Naive B cell (primary cell): ENCODE measurements at places on chromosomes 6 and 20. TPM values are rescaled to one million over a fixed set of nuclear protein-coding genes. Genes with fewer than 3 reads are reported as not detected.

The SAMD5 gene
- not detected for polyA plus RNA-seq

The DLL1 gene
- not detected for polyA plus RNA-seq

The COL12A1 gene
- not detected for polyA plus RNA-seq

The SAMD3 gene
- polyA plus RNA-seq, result 0.71 TPM

The SLC52A3 gene
- not detected for polyA plus RNA-seq

The VIP gene
- not detected for polyA plus RNA-seq

The SPDEF gene
- not detected for polyA plus RNA-seq

The MATN4 gene
- not detected for polyA plus RNA-seq

The OXT gene
- polyA plus RNA-seq, result 0.79 TPM

The UNC5CL gene
- polyA plus RNA-seq, result not detected

The DSP gene
- polyA plus RNA-seq, result 27.2 TPM

The RAET1L gene
- polyA plus RNA-seq, result not detected

GRCh38 chr20:2469991-2470422 lies 582 bp downstream of the SNRPB start:
- H3K4me1 ChIP-seq, result peaks cover 33% of the 10 kb centered on the region
- H3K36me3 ChIP-seq, result peaks cover 31% of the 10 kb centered on the region
- peak; percentile 63 for DNase-seq

GRCh38 chr20:35912881-35913280 lies 41.4 kb downstream of the SCAND1 start:
- H3K4me1 ChIP-seq, result no peaks in the 10 kb centered on the region
- no peak overlapping the region for H3K4me3 ChIP-seq
- no peaks in the 10 kb centered on the region for H3K27me3 ChIP-seq
- H3K27ac ChIP-seq, result no peak overlapping the region
- peaks cover 17% of the 10 kb centered on the region for H3K36me3 ChIP-seq

GRCh38 chr20:41386502-41387427 lies 20.1 kb upstream of the EMILIN3 start:
- no peaks in the 10 kb centered on the region for H3K36me3 ChIP-seq
- no peak overlapping the region for H3K4me3 ChIP-seq
- H3K27ac ChIP-seq, result no peak overlapping the region
- no peaks in the 10 kb centered on the region for H3K4me1 ChIP-seq

- H3K27me3 ChIP-seq, result peaks cover 5% of the 10 kb centered on the region
- H3K4me3 ChIP-seq, result no peak overlapping the region
- no peaks in the 10 kb centered on the region for H3K36me3 ChIP-seq
- no peaks in the 10 kb centered on the region for H3K4me1 ChIP-seq
- no peak overlapping the region for H3K27ac ChIP-seq
- DNase-seq, result no peak
Measured at GRCh38 chr6:80579391-80580023, 473.0 kb downstream of the BCKDHB start.

- H3K27me3 ChIP-seq, result no peaks in the 10 kb centered on the region
- no peak overlapping the region for H3K4me3 ChIP-seq
- no peak overlapping the region for H3K27ac ChIP-seq
- no peaks in the 10 kb centered on the region for H3K36me3 ChIP-seq
Measured at GRCh38 chr20:11255455-11255854, 581.7 kb upstream of the JAG1 start.

DNA sequence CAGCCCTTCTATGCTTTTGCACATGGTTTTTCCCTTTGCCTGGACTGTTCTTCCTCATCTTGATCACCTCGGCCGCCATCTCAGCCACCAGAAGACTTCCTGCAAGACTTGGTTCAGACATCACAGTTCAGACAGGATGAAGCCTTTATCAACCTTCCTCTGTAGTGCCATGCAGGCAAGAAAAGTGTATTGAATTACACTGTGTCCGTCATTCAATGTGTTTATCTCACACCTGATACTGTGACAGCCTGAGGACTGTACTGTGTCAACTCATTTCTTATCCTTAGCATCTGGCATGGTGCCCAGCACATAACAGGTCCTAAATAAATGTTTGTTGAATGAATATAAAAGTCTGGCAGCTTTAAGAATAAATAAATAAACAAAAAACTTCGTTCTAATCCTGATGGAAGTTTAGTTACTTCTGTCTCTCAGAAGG lies 133.3 kb upstream of the MAN1A1 start:
- H3K27me3 ChIP-seq, result peaks cover 8% of the 10 kb centered on the region
- H3K36me3 ChIP-seq, result no peaks in the 10 kb centered on the region
- DNase-seq, result no peak

GRCh38 chr6:143333081-143333480 lies 117.4 kb downstream of the ADAT2 start:
- H3K4me3 ChIP-seq, result no peak overlapping the region
- H3K27me3 ChIP-seq, result no peaks in the 10 kb centered on the region
- H3K36me3 ChIP-seq, result no peaks in the 10 kb centered on the region
- no peaks in the 10 kb centered on the region for H3K4me1 ChIP-seq
- no peak overlapping the region for H3K27ac ChIP-seq

DNA sequence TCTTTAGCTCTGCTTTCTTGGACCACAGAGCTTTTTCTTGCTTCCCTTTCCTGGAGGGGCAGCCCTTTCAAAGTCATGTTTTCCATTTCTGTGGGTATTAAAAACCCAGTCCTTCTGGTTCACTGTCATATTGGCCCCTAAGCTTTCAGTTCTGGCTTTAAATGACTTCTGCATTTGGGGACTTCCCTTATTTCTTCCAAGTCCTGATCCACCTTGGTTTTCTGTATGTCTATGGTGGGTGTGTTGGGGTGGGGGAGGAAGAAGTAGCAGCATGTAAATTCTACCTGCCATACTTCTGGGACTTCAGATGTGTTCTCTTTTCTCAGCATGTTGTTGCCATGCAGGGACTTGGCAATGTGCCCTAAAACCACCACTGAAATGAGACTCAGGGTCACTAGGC lies 77.1 kb upstream of the EMILIN3 start:
- peaks cover 45% of the 10 kb centered on the region for H3K36me3 ChIP-seq
- no peak for DNase-seq
- H3K4me1 ChIP-seq, result no peaks in the 10 kb centered on the region
- no peak overlapping the region for H3K27ac ChIP-seq
- no peak overlapping the region for H3K4me3 ChIP-seq
- no peaks in the 10 kb centered on the region for H3K27me3 ChIP-seq

DNA sequence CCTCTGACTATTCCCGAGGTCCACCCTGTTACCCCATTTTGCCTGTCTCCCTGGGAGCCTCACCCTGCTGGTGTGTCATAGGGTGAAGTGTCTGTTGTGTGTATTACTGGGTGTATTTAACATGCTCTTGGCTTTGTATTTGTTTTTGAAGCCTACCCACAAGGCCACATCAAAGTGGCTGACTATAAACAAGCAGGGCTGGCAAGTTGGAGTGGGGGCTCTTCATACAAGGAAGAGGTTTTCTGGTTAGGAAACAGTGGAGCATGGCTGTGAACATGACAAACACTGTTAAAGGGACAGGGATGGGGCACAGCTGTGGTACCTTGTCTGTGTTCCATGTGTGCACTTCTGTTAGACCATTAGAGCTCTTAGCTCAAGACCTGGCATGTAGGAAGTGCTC lies 26.3 kb downstream of the HECA start:
- peaks cover 90% of the 10 kb centered on the region for H3K4me1 ChIP-seq
- H3K4me3 ChIP-seq, result no peak overlapping the region
- peaks cover 22% of the 10 kb centered on the region for H3K36me3 ChIP-seq
- DNase-seq, result no peak
- H3K27me3 ChIP-seq, result no peaks in the 10 kb centered on the region
- peak overlapping the region; percentile 96 for H3K27ac ChIP-seq

GRCh38 chr20:32470025-32470861 lies 112.1 kb downstream of the ASXL1 start:
- no peak overlapping the region for H3K4me3 ChIP-seq
- H3K36me3 ChIP-seq, result no peaks in the 10 kb centered on the region
- H3K27ac ChIP-seq, result no peak overlapping the region
- H3K4me1 ChIP-seq, result peaks cover 4% of the 10 kb centered on the region

GRCh38 chr6:132733814-132734213 lies 20.0 kb upstream of the VNN1 start:
- H3K4me1 ChIP-seq, result peaks cover 4% of the 10 kb centered on the region
- no peak overlapping the region for H3K4me3 ChIP-seq
- no peak for DNase-seq
- no peaks in the 10 kb centered on the region for H3K27me3 ChIP-seq
- no peak overlapping the region for H3K27ac ChIP-seq

GRCh38 chr20:37850724-37851355 lies 52.1 kb upstream of the VSTM2L start:
- no peak overlapping the region for H3K4me3 ChIP-seq
- DNase-seq, result no peak
- H3K27me3 ChIP-seq, result no peaks in the 10 kb centered on the region
- no peak overlapping the region for H3K27ac ChIP-seq
- H3K4me1 ChIP-seq, result peaks cover 8% of the 10 kb centered on the region
- H3K36me3 ChIP-seq, result peaks cover 18% of the 10 kb centered on the region

DNA sequence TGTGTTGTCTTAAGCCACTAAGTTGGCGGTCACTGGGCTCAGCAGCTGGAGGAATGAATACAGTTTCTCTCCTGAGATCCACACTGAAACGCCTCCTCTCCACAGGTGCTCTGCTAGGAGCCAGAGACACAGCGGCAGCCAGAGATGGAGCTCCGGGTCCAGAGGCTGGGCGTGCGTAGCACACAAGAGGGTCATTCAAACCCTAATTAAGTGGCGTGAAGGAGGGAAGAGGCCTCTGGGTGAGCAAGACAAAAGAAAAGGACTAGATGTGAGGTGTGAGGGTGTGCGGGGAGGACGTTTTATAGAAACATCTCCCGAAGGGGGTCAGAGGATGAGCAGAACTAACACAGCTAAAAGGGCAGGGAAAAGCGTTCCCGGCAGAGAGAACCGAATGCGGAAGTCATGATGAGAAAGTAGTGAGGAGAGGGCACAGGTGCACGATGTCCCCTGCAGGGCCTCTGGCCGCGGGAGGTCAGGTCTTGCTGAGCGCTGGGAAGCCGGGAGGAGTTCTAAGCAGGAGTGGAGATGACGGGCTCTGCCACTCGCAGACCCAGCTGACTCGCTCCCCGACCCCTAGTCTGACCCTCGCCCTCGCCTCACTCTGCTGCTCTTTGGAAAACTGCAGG lies 54.4 kb downstream of the BMP7 start:
- DNase-seq, result no peak
- H3K4me1 ChIP-seq, result no peaks in the 10 kb centered on the region
- H3K4me3 ChIP-seq, result no peak overlapping the region
- peaks cover 35% of the 10 kb centered on the region for H3K27me3 ChIP-seq
- peaks cover 5% of the 10 kb centered on the region for H3K36me3 ChIP-seq
- no peak overlapping the region for H3K27ac ChIP-seq

DNA sequence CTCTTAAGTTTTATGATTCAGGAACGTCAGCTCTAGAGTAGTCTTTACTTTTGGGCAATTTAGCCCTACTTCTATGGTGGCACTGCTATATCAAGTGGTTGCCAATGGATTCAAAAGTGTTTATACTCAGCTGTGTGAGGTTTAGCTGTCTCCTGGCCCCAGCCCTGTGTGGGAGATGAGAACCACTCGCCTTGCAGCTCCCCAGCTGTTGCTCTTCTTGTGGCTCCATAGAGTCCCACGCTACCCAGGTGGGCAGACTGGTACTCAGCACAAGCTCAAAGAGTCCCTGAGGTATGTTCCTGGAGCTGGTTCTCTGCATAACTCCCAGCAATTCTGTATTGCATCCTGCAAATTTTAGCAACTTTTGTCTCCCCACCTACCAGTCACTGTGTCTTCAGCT lies 59.6 kb downstream of the C6orf118 start:
- no peaks in the 10 kb centered on the region for H3K4me1 ChIP-seq
- no peak for DNase-seq
- no peak overlapping the region for H3K27ac ChIP-seq

GRCh38 chr20:64256282-64256935 lies 861 bp downstream of the PCMTD2 start:
- peak overlapping the region; percentile 95 for H3K4me3 ChIP-seq
- H3K4me1 ChIP-seq, result peaks cover 74% of the 10 kb centered on the region
- no peaks in the 10 kb centered on the region for H3K27me3 ChIP-seq
- peaks cover 5% of the 10 kb centered on the region for H3K36me3 ChIP-seq
- DNase-seq, result no peak

DNA sequence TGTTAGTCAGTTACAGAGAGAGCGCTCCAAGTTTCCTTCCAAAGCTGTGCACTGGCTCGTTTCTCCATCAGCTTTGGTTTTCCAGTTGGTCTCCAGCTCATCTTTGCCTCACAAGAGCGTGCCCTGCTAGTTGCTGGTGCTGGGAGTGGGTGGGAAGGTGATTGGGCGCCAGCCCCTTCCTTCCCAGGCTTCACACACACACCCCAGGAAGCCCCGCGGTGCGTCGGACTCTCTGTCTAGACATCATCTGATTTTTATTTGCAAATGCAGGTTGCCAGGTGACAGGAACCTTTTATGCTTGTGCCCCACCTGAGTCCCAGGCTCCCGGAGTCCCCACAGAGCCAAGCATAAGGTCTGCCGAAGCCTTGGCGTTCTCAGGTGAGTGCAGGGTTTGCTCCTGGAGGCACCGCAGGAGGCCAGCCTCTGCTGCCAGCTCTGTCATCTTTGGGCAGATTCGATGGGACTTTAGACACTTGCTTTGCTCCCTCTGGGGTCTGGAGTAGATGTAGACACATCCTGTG lies 7.1 kb downstream of the IRF4 start:
- peak overlapping the region; percentile 78 for H3K4me3 ChIP-seq
- peak overlapping the region; percentile 95 for H3K27ac ChIP-seq
- DNase-seq, result no peak

DNA sequence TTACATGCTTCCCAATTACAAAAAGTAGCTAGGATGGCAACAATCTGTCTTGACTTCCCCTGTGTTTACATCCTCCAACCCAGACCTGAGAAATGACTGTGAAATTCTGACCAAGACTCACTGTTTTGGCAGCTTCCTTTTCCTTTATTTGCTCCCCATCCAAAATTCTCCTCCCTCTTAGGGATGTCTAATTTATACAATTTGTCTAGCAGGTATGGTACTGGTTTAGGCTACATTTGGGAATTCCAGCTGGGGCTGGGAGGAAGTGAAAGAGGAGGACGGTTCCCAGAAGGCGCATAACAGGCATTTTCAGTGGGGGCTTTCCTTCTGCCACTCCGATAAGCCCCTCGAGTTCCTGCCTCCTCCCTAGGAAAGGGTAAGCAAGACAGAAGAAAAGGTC lies 231.5 kb upstream of the BTBD3 start:
- no peak overlapping the region for H3K27ac ChIP-seq
- no peaks in the 10 kb centered on the region for H3K4me1 ChIP-seq
- no peaks in the 10 kb centered on the region for H3K36me3 ChIP-seq
- peaks cover 25% of the 10 kb centered on the region for H3K27me3 ChIP-seq
- DNase-seq, result no peak
- H3K4me3 ChIP-seq, result no peak overlapping the region

- no peak for DNase-seq
- H3K27me3 ChIP-seq, result no peaks in the 10 kb centered on the region
- no peak overlapping the region for H3K4me3 ChIP-seq
- H3K36me3 ChIP-seq, result no peaks in the 10 kb centered on the region
- no peaks in the 10 kb centered on the region for H3K4me1 ChIP-seq
Measured at GRCh38 chr6:124190256-124190655, 386.6 kb downstream of the NKAIN2 start.

DNA sequence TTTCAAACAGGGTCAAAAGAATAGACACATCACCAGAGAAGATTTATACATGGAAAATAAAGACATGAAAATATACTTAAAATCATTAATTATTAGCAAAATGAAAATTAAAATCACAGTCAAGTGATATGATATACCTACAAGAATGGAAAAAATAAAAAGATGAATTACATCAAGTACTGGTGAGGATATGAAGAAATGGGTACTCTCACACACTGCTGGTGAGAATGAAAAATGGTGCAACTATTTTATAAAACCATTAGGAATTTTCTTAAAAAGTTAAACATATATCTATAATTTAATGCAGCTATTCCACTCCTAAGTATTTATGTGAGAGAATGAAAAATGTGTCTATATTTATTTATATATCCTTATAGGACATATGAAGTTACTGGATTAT lies 136.3 kb upstream of the GRIK2 start:
- H3K27me3 ChIP-seq, result no peaks in the 10 kb centered on the region
- H3K27ac ChIP-seq, result no peak overlapping the region
- no peaks in the 10 kb centered on the region for H3K36me3 ChIP-seq
- H3K4me1 ChIP-seq, result no peaks in the 10 kb centered on the region
